ACHN (cell line): ENCODE measurements at places on chromosomes 3 and 15.

DNA sequence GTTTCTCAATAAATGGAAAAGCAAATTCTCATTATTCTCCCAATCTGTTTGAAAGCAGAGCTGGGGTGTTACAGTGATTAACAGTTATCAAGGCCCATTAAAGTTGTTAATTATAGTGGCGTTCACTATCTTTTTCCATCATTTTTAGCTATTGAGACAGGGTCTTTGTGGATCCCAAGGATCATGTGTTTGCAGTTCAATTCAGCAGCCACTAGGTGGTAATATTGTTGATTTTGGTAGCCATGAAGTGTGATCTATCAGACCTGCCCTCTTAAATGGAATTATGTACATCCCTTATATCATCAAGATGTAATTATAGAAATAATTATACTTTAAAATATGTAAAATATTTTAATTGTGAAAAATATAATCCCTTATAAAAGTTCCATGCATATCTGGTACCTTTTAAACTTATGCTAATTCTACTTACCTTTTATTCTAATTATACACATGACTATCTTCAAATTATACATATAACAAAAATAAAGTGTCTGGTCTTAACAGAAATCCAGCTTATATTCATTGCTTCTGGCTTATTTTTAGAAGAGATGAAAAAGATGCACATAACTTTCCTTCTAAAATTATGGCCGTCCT lies 126.4 kb downstream of the GREM1 start:
- DNase-seq: peak; percentile 42

- no peak for DNase-seq
Measured at GRCh38 chr3:55085231-55085630, 157.4 kb upstream of the LRTM1 start.

GRCh38 chr3:197365586-197365985 lies 67.2 kb upstream of the DLG1 start:
- no peak for DNase-seq

DNA sequence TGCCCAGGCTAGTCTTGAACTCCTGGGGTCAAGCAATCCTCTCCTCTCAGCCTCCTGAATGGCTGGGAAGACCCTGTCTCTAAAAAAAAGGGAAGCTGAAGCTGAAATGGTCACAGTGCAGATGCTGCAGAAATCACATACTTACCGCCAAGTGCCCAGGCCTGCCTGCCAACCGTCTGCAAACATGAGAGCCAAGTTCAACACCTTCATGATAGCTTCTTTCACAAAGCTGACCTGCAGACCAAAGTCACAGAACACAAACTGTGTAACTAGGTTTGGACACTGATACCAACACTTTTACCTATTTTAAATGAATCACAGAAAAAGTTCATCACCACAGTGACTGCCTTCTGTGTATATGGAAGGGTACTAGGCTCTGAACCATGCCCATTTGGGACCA lies 22.8 kb upstream of the CYFIP1 start:
- no peak for DNase-seq

DNA sequence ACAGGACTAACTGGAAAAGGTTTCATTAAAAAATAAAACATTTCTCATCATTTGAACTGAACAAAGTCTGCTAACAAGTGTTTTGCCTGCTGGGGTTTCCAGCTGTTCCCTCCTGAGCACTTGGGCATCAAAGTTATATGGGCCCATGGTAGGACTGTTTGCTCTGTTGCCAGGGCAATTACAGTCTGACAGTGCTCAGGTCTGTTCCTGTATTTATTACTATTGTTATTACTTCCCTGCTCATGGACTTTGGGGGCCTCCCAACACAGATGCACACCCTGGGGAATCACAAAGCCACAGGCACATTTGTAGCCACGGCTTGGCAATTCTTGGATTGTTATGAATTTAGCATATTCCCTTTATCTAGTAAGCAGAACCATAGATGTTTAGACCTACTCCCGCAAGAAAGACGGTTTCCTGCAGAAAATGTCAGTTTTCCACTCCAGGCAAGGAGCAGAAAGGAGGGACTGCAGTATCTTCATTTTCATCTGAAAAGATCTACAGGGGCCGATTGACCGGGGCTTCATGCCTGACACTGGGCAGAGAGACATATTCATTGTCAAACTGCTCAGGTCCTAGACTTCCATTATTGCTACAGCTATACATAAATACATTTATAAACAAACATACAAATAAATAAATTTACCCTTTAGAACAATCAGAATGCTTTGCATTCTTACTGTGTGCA lies 580.2 kb downstream of the AGBL1 start:
- DNase-seq: no peak

- DNase-seq: no peak
Measured at GRCh38 chr3:143123353-143123984, 3.9 kb downstream of the CHST2 start.

GRCh38 chr3:187269486-187269885 lies 22.1 kb downstream of the MASP1 start:
- DNase-seq: no peak

DNA sequence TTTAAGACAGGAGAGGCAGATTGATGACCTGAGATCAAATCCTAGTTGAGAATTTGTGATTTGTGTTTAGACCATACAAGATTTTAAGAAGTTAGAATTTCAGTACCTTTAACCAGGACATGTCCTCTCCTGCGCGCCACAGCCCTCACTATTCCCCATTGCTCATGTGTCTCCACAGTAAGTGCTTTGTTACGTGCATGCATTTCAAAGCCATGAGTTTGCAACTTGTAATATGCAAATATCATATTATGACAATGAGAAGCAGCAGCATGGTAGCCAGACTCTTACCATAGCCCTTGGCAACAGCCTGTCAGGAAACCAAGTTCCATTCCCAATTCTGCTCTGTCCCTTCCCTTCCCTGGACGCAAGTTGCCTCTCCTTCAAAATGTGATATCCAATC lies 73.3 kb upstream of the ATP13A5 start:
- DNase-seq: no peak

GRCh38 chr3:183438735-183439134 lies 10.3 kb upstream of the MCF2L2 start:
- no peak for DNase-seq

DNA sequence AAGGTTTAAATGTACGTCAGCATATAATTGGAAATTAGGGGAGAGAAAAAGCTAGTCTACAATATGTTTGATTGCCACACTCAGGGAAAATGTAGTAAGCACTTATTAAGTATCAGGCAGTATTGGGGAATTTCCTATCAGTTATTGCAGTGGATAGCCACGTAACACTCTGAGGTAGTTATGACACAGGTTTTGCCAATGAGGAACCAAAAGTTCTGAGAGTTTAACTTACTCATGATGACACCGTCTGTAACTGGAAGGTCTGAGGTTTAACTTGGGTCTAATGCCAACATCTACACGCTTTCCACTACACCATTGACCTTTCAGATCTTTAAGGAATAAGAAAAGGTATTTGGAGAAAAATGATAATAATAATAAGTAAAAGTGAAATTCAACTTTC lies 89.5 kb downstream of the ZMAT3 start:
- DNase-seq: no peak

DNA sequence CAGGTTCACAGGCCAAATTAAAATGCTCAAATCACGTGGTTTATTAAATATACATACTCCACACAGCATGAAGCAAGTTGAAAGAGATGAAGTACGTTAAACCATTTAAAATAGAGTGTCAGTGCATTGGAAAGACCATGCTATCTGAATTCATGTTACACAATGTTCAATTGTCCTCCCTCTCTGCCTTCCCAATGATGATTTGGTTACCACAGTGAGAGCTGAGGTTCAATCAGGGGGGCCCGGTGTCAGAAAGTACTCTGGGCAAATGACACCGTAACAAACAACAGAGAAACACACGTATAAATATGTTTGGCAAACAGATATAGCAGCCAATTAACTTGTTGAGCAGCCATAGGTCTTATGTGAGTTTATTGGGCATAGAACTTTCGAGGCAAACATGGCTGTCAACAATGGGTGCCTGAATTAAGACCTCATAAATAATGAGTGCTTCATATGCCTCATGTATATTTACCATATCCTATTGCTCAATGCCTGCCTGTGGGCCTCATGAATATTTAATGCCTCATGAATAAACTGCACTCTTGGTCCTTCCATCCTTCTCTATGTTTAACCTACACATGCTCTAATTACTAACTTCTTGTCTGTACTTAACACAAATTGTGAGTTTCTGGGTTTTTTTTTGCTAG lies 641.5 kb downstream of the PLOD2 start:
- no peak for DNase-seq

- DNase-seq: no peak
Measured at GRCh38 chr15:35783203-35783602, 237.2 kb upstream of the DPH6 start.

GRCh38 chr3:127217596-127218453 lies 24.9 kb downstream of the PRR23E start:
- no peak for DNase-seq

DNA sequence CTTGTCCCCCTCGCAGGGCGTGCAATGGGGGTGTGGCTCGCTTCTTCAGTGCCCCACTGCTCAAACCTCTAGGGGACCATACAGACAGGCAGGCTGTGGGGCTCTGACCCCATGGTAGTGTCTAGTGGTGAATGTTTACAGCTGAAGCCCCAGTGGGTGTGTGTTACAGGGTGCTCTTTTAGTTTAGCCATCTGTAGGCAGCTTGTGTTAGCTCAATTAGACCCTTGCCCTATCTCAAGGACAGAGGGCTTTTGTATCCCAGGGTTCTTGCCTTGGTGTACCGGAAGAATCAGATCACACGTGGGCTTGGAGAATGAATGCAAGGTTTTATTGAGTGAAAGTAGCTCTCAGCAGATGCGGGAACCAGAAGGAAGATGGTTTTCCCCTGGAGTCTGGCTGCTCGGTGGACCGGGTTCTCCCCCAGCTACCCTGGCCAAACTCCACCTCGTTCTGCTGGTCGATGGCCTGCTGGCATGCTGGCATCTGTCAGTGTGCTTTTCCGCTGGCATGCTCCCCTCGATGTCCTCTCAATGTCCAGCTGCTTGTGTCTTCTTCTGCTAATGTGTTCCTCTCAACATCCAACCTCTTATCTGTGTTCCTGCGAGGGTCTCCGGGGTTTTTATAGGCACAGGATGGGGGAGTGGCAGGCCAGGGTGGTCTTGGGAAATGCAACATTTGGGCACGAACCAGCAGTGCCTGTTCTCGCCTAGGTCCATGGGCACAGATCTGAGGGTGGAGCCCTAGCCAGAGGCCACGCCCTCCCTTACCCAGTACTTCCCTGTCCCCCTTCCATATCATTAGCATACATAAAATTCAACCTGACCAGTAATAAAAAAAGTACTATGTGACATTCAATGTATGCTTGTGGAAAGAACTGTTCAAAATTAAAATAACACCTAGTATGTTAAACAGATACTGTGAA lies 6.6 kb downstream of the SPCS1 start:
- no peak for DNase-seq

GRCh38 chr3:7547826-7548225 lies 686.9 kb downstream of the GRM7 start:
- no peak for DNase-seq

- DNase-seq: no peak
Measured at GRCh38 chr3:59411694-59412093, 361.9 kb upstream of the CFAP20DC start.

DNA sequence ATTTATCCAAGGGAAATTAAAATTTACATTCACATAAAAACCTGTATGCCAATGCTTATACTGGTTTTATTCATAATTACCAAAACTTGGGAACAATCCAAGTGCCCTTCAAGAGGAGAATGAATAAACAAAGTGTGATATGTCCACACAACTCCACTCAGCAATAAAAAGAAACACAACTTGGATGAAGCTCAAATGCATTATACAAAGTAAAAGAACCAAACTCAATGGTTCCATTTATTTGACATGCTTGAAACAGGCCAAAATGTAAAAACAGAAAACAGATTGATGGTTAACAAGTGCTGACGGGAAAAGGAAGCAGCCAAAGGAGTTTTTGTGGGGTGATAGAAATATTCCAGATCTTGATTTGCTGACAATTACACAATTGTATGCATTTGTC lies 23.5 kb downstream of the OCA2 start:
- no peak for DNase-seq

DNA sequence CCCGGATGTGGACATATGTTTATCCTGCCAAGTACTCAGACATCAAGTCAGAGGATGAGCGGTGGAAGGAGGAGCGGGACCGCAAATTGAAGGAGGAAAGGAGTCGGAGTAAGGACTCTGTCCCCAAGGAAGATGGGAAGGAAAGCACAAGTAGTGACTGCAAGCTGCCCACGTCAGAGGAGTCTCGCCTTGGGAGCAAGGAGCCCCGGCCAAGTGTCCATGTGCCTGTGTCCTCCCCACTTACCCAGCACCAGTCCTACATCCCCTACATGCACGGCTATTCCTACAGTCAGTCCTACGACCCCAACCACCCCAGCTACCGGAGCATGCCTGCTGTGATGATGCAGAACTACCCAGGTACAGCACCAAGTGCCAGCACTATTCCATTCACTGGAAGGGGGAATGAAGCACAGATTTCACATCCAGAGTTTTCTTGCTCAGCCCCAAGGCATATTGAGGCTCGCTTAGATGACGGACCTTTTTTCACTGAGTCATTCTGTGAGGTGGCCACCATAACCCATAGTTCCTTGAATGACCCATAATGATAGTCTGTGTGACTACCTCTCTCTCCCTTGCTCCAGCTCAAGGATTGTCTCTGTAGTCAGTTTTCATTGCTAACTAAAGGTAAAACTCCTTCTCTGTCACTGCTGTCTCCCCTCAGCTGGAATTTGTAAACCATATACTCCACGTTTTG lies 97.1 kb downstream of the RBPMS2 start:
- DNase-seq: no peak

DNA sequence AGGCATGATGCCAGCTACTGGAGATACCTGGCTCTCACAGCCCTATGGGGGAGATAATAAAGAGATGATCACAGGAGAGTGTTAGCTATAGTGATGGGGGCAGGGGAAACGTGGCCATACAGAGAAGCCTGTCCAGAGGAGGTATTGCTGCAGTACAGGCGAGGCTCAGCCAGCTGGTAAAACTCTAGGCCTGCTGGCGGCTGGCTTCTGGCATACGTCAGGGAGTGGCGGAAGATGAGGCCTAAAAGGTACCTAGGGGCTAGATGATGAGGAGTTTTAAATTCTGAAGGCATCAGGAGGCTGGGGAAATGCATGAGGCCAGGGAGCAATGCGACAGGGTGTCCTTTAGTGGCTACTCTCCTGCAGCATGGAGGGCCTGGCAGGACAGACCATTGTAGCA lies 110.7 kb downstream of the EEFSEC start:
- DNase-seq: no peak

DNA sequence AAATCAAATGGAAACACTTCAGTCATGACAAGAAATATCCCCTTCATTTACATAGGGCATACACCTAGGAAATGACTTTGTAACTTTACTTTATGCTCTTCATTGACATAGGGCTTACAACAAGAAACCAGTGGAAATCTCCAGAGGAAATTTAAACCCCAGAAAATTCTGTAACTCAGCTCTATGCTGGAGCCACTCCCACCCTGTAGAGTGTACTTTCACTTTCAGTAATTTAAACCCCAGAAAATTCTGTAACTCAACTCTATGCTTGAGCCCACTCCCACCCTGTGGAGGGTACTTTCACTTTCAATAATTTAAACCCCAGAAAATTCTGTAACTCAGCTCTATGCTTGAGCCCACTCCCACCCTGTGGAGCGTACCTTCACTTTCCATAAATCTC lies 987.1 kb upstream of the CADM2 start:
- peak; percentile 13 for DNase-seq

- DNase-seq: no peak
Measured at GRCh38 chr15:22735781-22736180, 50.7 kb upstream of the NIPA1 start.
